ENCODE measurements at places on chromosomes 2 and 18.

DNA sequence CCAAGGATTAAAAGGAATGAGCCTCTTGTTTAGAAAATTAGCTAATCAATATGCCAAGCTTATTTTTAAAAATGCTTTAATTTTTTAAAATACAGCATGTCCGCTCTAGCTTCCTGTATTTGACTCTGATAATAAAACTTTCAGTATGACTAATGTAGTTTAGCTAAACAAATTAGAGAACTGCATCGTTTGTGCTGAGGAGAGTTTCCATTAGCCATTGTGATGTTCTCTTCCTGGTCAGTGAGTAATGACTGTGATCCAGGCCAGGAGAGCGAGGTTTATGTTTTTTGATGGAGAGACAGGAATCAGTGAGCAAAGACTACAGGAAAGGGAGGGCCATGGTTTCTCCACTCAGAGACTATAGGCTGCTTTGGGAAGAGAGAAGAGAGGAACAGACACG is 237.2 kb upstream of the ETAA1 start:
- DNase-seq, result no peak

GRCh38 chr2:128304715-128305554 is 13.7 kb downstream of the HS6ST1 start:
- no peak for DNase-seq

- DNase-seq, result no peak
Observed at GRCh38 chr2:31109633-31110192, 28.5 kb downstream of the GALNT14 start.

GRCh38 chr2:221606424-221606823 is 34.3 kb upstream of the EPHA4 start:
- no peak for DNase-seq

GRCh38 chr2:162928356-162928755 is 89.8 kb upstream of the KCNH7 start:
- no peak for DNase-seq

- DNase-seq, result no peak
Observed at GRCh38 chr2:234661175-234661574, 164.3 kb upstream of the ARL4C start.

DNA sequence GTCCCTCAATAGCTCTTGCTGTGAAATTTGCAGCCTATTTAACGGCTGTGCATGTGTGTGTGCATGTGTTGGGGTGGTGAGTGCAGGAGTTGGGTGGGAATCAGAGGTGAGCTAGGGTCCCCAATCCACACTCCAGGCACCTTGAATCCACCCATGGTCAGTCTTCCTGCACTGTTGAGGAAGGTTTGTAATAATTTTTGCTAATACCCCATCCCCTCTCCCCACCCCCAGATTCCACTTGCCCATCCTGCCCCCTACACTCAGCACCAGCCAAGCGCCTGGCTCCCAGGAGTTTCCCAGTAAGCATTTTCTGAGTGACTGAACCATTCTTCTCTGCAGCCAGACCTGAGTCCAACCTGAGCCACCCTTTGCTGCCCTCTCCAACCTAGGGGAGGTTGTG is 208.4 kb upstream of the RAB12 start:
- no peak for DNase-seq

- no peak for DNase-seq
Observed at GRCh38 chr18:7921938-7922587, 354.9 kb downstream of the PTPRM start.
